ACHN (cell line): ENCODE measurements at places on chromosomes 6 and 20.
A peak's percentile ranks its signal among the peaks of the same experiment; 100 is the strongest.

DNA sequence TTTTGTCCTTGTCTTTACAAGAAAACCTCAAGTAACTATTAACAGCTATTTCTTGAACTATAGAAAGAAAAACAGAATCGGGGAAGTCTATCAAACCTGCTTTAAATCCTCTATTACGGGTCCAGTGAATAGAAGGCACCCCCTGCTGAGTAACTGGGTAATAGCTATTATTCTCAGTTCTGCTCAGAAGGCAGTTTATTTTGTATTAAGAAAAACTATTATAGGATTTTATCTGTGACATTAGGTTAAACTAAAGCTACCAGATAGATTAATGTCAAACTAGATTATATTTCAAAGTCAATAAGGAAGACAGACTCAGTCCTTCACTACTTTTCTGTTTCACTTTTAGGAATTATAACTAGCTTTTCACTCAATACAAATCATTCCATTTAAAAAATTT is 93.7 kb downstream of the DST start:
- peak; percentile 53 for DNase-seq

DNA sequence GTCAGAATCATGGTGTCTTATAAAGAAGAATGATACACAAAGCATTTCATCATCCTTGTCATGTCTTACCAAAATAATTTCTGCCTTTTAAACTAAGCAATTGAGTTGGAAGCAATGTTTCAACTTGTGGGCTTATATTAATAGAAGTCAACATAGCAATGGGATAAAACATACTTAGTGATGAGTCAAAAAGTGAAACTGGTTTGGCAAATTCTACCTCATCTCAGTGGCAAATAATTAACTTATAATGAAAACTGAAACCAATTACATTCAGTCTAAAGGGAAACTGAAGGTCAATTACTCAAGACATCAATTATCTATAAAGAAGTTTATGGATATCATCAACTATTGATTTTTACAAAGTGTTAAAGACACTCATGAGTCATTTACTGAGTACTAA is 463.8 kb downstream of the BMP2 start:
- no peak for DNase-seq

GRCh38 chr20:10249048-10249770 is 30.6 kb downstream of the SNAP25 start:
- DNase-seq = no peak

DNA sequence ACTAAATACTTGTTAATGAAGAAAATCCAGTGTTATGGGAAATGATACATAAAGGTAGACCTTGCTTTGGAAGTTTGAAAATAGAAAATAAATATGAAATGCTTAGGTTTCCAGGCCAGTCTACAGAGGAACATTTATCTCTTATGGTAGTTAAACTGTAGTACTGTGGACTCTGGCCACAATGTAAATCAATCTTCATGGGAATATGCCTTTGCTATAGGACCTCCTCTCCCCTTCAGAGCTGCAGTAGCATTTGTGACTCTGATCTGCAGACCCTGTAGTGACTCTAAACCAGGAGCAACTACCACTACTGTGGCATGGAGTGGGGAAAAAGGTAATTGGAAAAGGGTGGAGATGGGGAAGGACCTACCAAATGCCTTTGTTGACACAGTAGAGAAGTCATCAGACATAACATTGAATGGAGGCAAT is 4.5 kb downstream of the HSPA1A start:
- no peak for DNase-seq

- DNase-seq = no peak
These were observed 48.2 kb downstream of the GMDS start for GRCh38 chr6:2197177-2197671.

- DNase-seq = no peak
These were observed 995.8 kb upstream of the FLRT3 start for GRCh38 chr20:15333170-15333569.

DNA sequence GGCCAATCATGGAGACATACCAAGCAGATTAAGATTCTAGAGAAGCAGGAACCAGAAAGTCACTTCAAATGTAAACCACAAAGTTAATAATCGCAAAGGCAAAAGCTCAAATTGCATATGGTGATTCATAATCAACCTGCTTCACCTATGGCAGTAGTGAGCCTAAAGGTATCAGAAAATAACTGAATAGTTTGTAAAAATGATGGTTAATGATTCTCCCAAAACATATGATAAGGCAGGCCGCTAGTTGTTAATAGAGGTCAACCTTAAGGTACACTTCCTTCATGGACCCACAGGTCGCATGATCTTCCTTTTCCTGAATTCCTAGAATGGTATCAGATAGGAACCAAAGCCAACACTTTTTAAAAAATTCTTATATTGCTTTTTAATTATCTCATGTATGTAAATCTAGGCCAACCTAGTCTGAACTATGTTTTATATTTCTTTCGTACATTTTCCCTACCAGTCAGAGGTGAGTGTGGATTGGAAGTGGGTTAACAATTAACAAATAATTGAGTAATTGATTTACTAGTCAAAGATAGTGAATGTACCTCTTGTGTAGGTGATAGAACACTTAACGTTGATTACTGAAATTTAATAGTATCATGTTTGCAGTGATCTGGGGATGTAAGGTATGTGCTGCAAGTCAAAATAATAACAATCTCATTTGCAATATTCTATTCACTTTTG is 16.4 kb downstream of the TAAR2 start:
- peak; percentile 48 for DNase-seq

DNA sequence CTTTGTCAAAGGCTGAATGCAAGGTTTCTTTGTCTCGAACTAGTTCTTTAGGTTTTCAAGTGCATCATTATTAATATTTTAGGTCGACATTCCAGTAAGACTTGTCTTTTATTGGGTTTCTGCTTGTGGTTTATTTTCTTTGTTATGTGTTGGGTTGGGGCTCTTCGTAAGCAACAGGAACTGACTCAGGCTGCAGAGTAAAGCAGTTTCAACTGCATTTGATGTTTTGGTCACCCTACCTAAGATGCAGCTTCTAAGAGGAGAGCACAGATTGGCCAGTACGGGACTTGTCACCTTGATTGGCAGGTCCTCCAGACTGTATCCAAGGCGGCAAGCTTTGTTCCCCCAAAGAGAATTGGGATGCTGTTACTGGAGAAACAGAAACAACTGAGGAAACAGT is 149.5 kb upstream of the SULF2 start:
- DNase-seq = no peak
